ENCODE measurements at places on chromosomes 3 and 15. TPM values are rescaled to one million over a fixed set of nuclear protein-coding genes. Genes with fewer than 3 reads are reported as not detected.

- DNase-seq: no peak
Measured at GRCh38 chr15:65947041-65947440, 77.8 kb downstream of the RAB11A start.

DNA sequence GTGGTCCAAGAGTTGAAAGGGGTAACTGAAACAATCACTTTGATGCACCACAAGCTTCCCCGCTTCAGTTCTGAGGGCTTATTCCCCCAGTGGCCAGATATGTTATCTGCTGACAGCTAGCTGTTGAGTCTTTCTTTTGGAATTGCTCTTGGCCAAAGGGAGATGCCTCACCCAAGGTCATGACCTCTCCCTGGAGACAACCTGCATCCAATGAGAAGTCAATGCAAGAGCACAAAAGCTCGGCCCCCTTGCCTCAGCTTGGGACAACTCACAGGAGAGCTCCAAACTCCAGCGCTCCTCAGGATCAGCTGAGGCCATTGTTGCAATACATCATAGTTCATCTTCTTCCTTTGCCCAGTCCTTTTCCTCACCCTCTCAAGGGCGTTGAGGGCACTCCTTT lies 31.0 kb upstream of the THBS1 start:
- DNase-seq: no peak

DNA sequence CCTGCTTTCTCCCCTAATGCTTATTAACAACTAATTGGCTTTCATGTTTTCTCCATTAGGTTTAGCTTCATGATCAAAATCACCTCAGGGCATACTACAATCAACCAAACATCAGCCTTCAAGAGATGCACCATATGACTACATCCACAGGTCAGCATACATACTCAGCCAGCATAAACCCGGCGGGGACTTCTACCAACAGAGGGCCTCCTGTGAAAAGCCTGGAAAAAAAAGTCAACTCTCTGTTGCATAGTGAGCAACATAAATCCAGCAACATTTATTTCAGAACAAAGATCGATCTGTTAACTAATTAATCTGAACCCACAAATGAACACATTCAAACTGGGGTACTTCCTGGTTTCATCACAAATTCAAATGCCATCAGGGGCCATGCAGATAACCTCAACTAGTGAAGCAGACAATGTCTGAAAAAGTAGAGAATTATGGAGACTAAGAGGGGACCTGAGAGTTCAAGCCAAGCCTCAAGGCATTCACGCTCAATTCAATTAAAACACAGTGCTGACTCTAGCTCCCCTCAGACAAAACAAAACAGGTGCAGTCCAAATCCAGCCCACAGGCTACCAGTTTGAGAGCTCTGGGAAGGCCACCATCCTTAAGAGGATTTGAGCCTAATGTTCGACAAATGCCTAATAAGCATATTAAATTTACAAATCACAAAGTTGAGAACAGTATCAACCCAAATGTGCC lies 124.5 kb downstream of the MAGI1 start:
- no peak for DNase-seq

DNA sequence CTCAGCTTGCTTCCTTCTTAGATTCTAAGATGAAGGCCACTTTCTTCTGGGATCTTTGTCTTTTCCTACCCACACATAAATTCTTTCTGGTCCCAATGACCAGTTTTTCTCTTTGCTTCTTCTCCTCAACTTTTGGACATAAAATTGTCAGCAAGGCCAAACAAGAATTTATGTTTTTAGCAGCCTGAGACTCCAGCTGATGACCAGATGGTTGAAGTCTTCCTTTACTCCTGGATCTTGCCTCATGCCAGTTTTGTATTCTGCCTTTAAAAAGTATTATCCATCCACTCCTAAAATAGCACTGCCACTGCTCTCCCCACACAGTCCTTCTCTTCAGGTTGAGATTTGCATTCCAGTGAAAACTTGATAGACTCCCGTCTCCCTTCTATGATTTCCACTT lies 236.0 kb downstream of the VPS13C start:
- DNase-seq: no peak

RAD51 gene
- 0.52 TPM for total RNA-seq

- DNase-seq: no peak
Measured at GRCh38 chr3:134998855-134999254, 203.8 kb downstream of the EPHB1 start.

SKIC8 gene
- 36.8 TPM for total RNA-seq

DNA sequence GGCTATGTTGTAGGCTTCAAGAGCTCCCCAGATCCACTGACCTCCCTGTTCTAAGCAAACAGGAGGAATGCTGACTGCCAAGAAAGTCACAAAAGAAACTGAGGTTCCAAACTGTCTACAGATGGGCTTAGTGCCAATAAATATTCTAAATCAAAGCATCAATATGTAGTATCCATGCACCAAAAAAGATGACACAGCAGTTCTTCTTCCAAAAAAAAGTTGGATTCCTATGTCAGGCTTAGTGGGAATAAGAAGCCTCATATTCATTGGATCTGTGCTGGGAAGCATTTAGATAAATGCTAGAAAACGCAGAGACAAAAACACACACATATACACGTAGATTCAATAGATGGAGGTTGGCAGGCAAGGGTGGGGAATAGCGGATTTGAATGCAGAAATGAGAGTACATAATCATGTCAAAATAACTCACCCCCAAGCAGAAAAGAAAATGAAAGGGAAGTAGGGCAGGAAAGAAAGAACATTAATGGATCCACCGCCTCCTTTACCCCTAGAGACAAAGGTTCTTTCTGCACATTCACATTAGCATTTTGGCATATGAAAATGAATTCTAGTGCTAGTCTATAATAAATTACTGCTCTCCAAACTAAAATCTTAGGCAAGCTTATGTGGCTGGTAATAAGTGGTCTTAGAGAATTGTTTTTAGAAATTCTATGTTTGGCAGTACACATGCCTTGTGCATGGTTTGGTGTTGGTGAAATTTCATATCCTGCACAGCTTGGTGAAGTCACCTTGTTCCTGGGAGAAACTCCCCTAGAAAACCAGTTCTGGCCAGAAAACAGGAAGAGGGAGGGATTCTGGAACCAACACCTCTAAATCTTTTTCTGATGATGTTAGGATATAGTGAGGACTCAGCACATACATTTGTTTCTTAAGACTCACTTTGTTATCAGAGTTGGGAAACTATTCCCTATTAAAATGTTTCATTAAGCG lies 283.4 kb downstream of the LSAMP start:
- DNase-seq: no peak
